HAP-1 (cell line): ENCODE measurements at places on chromosomes 6 and 20.
A peak's percentile ranks its signal among the peaks of the same experiment; 100 is the strongest.

DNA sequence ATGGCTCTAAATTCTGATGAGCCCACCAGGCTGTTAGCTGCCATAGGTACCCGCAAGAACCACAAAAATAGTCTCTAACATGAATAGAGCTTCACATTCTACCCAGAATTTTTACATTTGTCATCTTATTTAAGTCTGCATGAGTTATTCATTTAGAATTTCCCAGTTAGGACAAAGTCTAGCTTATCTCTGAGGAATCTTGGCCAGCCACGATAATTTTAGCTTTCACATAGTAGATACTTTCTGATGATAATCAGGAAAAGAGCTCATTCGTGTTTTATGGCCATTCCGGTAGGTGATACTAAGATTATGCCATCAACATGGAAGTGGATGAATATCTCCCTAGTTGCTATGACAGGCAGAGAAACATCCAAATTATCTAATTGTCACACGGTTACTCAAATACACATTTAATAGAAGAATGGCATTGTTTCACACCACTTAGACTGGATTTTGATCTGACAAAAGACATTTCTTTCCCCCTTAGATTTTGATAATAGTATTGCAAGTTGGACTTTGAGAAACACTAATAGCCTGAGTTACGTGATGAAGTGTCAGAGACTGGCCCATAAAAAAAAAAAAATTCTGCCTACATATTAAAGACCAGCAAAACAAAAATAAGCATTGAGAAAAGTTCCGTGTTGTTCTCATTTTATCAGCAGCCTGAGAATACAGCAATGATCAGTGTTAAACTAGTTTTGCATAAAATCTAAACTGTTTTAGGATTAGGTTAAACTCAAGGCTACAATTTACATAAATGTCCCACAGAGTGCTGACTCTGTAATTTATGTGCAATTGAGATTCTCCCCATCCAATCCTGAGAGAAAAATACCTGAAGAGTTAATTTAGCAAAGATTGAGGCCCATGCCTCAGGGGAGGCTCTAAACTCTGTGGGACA, 397.5 kb upstream of the ARID1B start:
- DNase-seq: peak; percentile 30

GRCh38 chr20:9400171-9401025, 114.0 kb upstream of the LAMP5 start:
- no peak for DNase-seq

DNA sequence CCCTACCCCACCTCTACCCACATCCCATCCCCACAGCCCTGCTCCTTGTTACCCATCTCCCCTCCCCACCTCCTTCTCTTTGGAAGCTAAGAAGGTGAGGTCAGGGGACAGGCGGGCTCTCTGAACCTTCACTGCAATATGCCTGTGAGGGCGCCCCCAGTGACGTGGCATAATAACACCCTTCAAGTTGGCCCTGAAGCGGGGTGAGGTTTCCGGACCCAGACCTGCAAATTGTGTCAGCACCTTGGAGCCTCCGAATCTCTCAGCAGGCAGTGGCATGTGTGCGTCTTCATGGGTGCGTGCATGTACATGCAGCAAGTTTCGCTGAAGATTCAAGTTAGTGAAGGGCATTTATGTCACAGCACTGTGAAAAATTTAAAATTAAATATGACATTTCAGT, 114.6 kb downstream of the SOBP start:
- no peak for DNase-seq

DNA sequence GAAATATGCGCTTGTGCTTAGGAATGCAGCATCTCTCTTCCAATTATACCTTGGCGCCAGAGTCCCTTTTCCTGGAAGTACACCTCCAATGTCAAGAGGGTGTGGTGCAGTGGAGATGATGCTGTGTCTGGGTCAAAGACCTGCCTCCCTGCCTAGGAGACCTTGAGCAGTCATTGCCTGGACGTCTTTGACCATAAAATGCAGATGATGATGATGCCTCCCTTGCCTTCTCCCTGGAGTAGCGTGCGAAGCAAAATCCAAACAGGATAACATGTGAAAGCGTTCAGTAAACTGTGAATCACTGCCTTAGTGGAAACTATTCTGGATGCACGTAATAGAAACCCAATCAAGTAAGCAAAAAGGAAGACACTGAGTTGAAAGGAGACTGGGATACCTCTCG, 97.4 kb upstream of the ARMC2 start:
- no peak for DNase-seq
